ENCODE measurements at places on chromosomes 5 and 9.

DNA sequence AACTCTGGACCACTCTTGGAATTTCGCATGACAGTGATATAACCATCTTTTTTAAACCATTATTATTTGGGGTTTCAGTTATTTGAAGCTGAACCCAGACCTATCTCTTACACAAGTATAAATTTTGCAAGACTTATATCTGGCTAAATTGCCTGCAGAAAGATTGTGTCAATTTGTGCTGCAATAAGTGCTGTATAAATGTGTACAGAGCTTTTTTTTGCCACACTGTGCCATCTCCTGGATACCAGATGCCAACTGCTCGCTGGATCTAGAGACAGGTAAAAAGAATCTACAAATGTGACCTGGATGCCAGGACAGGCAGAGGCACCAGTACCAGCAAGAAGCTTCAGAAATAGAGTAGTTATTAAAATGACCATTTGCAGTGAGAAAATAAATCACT, 25.9 kb upstream of the TTC39B start:
- DNase-seq = no peak

DNA sequence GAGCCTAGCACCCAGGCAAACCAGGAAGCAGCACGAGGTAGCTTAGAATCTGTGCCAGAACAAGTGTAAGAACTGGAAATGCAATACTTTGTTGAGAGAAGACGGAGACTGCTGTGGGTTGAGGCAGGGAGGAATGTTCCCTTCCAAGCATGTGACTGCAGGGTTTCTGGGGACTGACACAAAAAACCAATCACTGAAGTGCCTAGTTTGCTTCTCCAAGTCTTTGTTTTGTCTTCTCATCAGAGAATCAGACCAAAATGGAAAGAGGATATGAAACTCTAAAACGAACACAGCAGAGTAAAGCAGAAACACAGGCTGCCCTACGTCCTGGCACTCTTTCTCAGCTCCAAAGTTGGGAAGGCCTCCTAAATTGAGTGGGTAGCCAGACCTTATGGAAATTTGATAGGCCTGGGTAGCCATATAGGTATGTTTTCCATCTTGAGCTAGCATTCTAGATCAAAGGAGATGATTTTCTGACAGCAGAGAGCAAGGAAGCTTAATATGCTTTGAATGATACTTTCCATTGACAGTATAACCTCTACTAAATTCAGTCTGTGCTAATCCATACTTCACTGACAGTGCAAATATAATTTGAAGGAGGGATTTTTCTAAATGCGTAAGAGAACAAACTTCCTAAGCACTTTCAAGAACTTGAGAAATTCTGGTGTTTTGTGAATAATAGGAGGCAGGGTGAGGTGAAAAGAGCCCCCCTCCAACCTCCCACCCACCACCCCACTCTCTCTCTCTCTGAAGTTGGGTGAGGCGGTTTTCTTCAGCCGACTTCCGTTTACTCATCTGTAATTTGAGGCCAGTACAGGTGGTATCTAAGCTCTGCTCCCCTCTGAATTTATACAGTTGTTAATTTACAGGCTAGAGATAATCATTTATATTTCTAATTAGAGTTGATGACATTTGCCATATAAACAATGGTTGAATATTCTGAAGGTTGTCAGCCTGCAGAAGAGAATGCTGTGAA, 5.5 kb downstream of the ADRB2 start:
- DNase-seq = no peak

DNA sequence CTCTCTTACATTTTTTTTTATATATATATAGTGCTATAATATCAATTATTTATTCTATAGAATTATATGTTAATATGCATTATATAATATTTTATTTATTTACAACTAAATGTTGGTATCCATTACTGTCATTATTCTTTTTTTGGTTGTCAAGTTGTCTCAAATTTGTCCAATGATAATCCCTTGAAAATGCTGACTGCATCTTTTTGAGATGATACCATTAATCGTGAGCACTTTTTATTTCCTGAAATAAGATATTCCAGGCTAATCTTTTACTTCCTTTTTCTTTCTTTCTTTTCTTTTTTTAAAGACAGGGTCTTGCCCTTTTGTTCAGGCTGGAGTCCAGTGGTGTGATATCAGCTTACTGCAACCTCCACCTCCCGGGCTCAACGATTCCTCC, 12.7 kb upstream of the MPDZ start:
- DNase-seq = no peak

DNA sequence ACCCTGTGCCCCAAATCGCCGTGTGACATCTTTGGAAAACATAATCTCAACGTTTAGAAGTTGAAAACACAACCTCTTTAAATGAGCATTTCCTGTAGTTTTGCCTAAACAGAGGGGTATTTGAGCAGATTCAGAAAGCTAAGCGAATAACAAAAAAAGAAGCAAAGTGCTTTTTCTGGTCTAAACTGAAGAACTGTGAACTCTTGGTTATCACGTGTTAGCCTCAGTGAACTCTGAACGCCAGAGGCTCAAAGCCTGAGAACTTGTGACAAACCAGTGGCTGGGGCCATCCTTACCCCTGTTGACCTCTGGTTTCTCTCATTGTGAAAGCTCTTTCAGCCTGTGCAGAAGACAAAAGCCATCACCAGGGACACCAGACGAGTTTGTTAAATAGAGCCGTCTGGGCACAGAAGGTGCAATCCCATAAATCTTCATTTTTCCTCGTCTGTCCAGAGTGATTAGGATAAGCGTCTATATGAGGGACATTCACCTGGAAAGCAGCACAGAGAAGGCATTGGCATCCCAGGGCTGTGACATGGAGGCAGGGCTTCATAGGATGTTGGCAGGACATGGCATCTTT, 61.4 kb upstream of the ICE1 start:
- DNase-seq = no peak

DNA sequence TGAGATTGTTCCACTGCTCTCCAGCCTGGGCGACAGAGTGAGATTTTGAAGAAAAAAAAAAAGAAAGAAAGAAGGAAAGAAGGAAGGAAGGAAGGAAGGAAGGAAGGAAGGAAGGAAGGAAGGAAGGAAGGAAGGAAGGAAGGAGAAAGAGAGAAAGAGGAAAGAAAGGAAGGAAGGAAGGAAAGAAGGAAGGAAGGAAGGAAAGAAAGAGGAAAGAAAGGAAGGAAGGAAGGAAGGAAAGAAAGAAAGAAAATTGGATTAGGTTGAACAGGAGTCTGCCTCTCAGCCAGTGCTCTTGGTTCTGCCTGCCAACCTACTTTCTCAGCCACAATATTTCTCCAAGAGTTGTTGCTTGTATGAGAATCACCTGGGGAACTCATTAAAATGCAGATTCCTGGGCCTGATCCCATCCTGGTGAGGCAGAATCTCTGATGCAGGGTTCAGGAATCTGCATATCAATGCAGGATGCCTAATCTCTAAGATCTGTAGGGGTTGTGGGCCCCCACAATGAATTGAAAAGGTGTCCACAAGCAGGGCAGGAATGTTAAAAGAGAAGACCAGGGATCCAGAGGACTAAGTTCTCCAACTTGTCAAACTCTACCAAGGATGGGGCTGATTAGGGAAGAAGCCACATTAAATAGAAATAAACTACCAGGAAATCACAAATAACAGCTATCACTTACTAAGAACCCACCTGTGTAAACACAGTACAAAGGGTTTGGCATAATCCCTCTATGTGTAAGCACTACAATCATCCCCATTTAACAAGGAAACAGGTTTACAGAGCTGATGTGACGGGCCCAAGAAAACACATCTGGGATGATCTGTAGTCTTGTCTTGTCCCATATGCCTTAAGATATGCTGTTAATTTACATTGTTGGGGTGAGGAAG, 23.4 kb upstream of the GALNT10 start:
- DNase-seq = no peak
